ENCODE measurements at places on chromosomes 2 and 18. TPM values are rescaled to one million over a fixed set of nuclear protein-coding genes. Genes with fewer than 3 reads are reported as not detected.

SNORC gene
- total RNA-seq = 0.53 TPM

MAP3K19 gene
- total RNA-seq = not detected

MRO gene
- not detected for total RNA-seq

HOXD10 gene
- not detected for total RNA-seq

THUMPD2 gene
- total RNA-seq = 8.8 TPM

SERPINB12 gene
- 1.4 TPM for total RNA-seq

RAX gene
- total RNA-seq = not detected

OSBPL6 gene
- total RNA-seq = 11.8 TPM

DCDC2C gene
- not detected for total RNA-seq

COL4A3 gene
- under 0.01 TPM for total RNA-seq

ASPRV1 gene
- 0.38 TPM for total RNA-seq

KIF1A gene
- not detected for total RNA-seq

CYP27C1 gene
- total RNA-seq = 0.26 TPM

POTEC gene
- under 0.01 TPM for total RNA-seq

MYO5B gene
- 31.3 TPM for total RNA-seq

LIMS4 gene
- not detected for total RNA-seq

PRKAG3 gene
- not detected for total RNA-seq

CFAP53 gene
- total RNA-seq = 0.26 TPM

CRYGD gene
- total RNA-seq = not detected

DTNA gene
- 1.9 TPM for total RNA-seq

PRSS56 gene
- total RNA-seq = not detected

HOXD8 gene
- not detected for total RNA-seq

TEX44 gene
- not detected for total RNA-seq

ASB1 gene
- 41.9 TPM for total RNA-seq

PPP1R1C gene
- total RNA-seq = 2.1 TPM

PER2 gene
- total RNA-seq = 11.3 TPM

CFAP65 gene
- total RNA-seq = not detected

BOK gene
- total RNA-seq = 19.5 TPM

ANKRD36C gene
- total RNA-seq = 8.8 TPM

SCN1A gene
- total RNA-seq = not detected

SNRNP27 gene
- 30.5 TPM for total RNA-seq

LRRTM1 gene
- total RNA-seq = not detected

LOXHD1 gene
- not detected for total RNA-seq

CIDEA gene
- total RNA-seq = not detected

FAM161A gene
- 0.90 TPM for total RNA-seq

CAPN13 gene
- not detected for total RNA-seq

MEP1B gene
- not detected for total RNA-seq

All from bronchial epithelial cell (primary cell).